Right lung (tissue), 10 donors: ENCODE measurements at places on chromosomes 3 and 15. TPM values are rescaled to one million over a fixed set of nuclear protein-coding genes. Genes with fewer than 3 reads are reported as not detected.

GRCh38 chr15:71581398-71581930 lies 228.9 kb upstream of the NR2E3 start:
- no peak for DNase-seq

DNA sequence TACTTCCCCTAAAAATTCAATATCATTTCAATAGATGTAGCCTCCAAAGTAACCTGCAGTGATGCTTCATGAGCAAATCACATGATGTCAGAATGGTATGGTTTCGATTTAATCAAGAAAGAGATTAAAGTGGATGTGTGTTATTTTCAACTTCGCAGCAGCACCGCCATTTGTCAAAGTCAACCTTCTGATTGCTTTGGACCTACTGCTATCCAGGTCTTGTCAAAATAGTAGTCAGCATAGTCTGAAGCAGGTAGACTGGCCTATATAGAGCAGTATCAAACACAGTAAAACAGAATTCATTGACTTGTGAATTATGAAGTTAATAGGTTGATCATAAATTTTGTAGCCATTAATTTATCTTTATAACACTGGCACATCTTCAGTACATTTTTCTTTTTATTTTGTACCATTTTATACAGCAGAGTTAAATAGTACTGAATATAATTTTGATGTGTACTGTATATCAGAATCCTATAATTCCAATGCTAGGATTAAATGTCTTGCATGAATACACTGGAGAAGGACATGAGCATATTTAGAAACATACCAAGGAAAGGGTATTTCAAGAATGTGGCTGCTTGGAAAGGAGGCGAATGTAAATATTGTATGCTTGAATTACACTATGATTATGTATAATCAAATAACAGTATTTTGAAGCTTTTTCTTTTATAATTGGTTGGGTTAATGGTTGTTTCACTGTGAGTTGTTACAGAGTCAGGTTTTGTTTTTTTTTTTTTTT lies 79.6 kb downstream of the CDIN1 start:
- no peak for DNase-seq

DNA sequence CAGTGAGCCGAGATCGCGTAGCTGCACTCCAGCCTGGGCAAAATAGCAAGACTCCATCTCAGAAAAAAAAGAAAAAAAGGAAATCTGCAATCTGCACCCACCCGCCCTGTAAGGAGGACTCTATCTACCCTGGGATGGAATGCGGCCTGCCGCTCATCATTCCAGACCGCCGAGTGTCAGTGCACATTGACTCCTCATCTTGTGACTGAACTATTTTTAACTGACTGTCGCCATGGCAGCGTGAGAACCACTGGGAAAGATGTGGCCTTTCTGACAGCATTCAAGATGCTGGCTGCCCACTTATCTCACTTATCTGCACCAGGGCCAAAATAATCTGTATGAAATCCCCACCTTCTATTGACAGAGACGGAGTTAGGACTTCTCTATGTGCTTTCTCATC lies 38.8 kb upstream of the ANKRD34C start:
- no peak for DNase-seq

DNA sequence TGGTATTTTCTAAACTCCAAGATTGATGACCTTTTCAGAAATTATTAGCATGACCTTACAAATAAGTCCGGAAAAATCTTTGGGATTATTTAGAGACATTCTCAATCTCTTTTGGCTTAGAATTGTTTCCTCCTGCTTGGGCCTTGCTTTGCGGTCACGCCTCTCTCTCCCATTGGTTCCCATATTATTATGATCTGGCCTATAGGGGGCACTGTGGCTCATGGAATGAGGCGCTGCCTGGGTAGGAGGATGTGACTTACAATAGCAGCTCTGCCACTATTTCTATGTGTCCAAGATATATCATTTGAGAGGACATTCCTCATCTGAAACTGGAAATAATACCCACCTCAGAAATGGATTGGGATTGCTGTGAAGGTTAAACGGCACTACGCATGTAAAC lies 464.9 kb downstream of the MFSD1 start:
- DNase-seq: no peak

- no peak for DNase-seq
Observed at GRCh38 chr3:177410730-177411129, 213.4 kb upstream of the TBL1XR1 start.

GRCh38 chr15:72098040-72098439 lies 19.9 kb downstream of the MYO9A start:
- DNase-seq: no peak

- DNase-seq: no peak
Observed at GRCh38 chr3:56536735-56537134, 20.2 kb upstream of the CCDC66 start.

DNA sequence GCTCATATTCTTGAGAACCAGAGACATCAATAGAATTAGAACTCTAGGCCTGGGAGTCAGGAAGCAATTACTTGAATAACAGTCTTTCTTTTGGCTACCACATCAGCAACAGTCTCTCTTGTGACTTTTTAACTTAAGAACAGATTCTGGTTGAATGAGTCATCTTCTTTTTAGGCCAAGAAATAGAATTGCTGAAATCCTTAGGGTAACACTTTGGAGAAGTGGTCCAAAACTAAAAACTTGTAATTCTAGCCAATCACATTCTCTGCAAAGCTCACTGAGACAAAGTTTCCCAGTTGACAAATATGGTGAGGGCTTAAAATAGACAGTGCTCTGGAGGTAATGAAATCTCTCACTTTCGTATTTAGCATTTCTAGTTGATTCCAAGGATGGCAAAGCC lies 238.0 kb downstream of the SHOX2 start:
- DNase-seq: no peak

DNA sequence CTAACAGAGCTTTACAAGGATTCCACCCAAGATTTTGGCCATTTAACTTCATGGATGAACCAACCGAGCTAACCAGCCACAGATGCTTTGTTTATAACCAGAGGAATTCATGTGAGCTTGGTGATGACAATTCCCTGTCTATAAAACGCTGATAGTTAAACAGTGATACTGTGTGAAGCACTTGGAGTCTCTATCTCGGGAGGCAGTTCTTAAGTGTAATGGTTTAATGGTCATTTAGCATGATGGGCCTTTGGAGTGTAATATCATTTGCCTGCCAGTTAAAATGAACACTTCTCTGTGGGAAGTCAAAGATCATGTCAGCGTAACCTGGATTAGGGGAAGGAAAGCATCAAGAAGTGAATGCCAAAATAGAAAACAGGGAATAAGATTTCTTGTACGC lies 368.6 kb upstream of the THRB start:
- DNase-seq: no peak

DNA sequence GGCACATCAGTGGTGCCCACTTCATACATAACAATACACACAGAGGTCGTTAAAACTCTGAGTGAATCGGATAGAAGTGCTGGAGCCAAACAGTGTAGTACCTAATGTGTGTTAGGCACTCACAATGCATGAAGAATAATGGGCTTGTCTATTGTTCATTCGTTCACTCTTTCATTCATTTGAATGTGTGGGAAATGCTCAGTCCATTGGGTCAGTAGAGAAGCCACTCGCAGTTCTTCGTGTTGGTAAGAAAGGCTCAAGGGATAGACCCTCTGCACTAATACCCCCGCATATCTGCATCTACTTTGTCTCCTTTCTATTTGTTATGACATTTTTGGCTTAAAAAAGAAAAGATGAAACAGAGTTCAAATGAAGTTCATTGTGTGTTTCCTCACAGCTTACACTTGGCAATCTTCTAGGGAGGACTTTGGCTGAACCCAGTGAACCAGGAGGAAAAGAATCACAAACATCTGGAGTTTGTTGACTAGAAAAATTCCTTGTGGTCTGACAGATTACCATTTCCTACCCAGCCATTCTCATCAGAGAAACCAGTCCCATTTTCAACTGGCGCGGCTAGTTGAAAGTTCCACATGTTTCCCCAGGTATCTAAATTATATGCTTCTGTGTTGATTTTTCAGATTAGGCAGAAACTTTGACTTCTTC lies 32.8 kb upstream of the MFSD1 start:
- peak; percentile 90 for DNase-seq

GRCh38 chr3:156617145-156617544 lies 57.2 kb upstream of the TIPARP start:
- DNase-seq: no peak

DNA sequence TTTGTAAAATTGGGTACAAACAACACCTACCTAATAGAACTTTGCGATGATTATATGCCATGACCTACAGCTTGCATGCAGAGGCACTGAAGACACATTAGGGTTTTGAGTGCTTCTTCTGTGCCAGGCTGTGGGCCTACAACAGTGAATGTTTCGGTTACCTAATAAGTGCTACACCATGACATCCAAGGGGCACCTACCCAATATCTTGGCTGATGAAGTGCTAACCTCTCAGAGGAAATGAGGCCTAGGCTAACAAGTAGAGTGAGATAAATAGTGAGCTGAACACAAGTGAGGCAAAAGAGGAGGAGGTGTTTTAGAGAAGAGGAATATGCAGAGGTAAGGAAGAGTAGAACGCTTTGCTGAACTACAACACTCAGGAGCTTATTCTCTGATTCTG lies 12.2 kb upstream of the RASGRP1 start:
- DNase-seq: no peak

DNA sequence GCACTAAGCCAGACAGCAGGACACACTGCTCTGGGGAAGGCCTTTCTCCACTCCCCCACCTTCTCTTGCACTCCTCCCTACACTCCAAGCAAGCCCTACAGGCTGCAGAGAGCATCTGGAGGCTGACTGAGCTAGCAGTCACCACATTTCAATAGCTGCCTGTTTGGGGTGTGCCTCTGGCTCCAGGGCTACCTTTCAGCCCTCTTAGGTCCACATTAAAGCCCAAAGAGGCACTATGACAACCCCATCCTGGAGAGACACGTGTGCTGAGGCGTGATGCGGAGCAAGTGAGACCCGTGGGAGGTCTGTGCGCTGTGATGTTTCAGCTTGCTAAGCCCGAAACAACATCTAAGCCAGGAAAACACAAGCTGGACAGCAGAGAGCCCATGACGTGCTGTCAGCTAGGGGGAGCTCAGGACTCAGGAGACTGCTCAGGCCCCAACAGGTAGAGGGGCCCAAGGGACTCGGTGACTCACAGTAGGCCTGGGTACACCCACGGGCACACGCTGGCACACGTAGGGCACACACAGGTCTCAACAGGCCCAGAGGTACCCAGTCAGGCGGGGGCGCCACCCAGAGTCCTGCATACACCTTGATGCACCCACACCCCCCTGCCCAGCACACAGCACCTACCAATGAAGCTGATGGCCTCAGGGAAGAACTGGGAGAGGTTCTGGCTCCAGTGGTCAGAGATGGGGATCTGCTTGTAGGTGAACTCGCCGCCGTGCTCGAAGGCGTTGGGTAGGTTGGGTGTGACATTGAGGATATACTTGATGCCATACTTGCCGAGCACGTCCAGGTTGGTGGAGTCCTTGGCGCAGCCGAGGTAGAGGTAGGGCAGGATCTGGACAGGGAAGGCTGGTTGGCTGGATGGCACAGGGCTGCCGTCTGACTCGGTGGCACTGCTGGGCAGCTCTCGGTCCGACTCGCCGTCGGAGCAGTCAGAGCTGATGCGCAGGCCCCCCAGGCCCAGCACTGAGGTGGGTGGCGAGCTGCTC lies 2.8 kb downstream of the DUSP7 start:
- DNase-seq: no peak

GRCh38 chr3:128153156-128154041 lies at the start of gene EEFSEC:
Gene EEFSEC, plus strand, starts transcription at chr3:128153481. Its CDS starts 27 bp downstream, at chr3:128153508.
- DNase-seq: peak; percentile 72

- peak; percentile 63 for DNase-seq
Observed at GRCh38 chr15:65377976-65378366, at the start of gene IGDCC3. Gene IGDCC3, minus strand, starts transcription at chr15:65378002. Its CDS starts 214 bp downstream, at chr15:65377788.

DNA sequence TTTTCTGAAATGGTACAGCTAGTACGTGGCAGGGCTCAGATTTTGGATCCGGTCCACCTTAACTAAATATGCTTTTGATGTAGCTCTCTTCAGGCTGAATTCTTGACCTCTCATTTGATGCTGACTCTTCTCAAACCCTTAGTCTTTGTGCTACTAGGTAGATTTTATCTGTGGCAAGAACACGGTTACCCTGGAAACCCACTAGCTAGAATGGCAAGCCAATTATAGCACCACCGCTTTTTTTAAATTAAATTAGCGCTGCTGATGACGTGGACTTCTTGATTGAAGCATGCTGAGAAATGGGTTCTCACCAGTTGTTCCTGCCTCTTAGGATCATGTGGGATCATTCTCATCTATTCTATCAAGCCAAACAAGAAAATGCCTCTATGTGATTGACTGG lies 421.5 kb downstream of the LPP start:
- no peak for DNase-seq

DNA sequence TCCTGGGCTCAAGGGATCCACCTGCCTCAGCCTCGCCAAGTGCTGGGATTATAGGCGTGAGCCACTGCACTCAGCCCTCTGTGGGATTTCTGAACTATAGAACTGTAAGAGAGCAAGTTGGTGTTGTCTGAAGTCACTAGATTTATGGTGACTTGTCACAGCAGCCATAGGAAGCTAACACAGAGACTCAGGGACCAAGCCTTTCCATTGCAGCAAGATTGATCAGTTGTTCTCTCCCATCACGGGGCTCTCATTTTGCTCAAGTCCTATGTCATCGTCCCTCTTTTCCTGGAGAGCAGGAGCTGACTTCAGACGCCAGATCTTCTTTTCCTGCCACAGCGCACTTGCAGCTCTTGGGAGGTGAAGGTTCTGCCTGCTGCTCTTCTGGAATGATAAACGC lies 61.0 kb downstream of the APBA2 start:
- no peak for DNase-seq

- DNase-seq: no peak
Observed at GRCh38 chr3:21795152-21795837, 44.3 kb upstream of the ZNF385D start.

DNA sequence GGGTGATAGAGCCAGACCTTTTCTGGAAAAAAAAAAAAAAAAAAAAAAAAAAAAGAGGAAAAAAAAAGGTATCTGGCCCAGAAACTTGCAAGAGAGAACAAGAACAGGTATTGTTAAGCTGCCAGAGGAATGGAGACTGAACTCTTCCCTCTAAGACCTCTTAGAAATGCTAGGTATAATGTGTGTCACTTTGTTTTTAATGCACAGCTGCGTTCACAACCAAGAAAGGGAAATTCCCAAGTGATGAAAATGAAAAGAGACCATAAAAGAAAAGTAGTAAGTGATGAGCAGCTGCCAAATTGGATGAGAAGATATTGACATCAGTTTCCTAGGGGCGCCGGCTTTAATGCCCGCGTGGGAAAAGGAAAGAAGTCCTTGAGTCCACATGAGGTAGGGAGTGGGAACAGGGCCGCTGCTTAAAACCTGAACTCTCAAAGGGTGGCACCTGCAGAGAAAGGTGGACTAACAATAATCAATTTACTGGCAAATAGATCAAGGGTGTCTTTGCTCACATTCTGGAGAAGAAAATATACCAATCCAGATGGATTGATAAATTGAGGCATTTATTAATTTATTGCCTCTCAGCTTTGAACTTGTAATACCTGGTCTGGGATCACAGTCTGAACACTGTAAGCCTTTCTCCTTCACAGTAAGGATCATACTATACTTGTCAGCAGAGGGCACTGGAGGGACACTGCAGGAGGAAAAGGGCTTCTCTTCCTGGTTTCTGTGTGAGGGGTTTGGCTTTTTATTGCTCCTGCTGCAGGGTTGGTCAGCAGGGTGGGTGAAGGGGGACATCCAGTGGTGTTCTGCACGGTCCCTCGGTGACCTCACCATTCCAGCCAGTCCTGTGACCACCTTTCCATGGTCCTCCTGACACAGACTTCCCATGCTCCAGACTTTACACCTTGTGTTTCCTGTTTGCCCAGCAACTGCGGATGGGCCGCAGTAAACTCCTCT lies 131.6 kb downstream of the AQP9 start:
- peak; percentile 52 for DNase-seq

Gene CTXN2
- polyA plus RNA-seq: not detected

Gene ZNF654
- 25.9 TPM for polyA plus RNA-seq

Gene LSMEM2
- 1.4 TPM for polyA plus RNA-seq

Gene CASR
- polyA plus RNA-seq: not detected

Gene LAMB2
- polyA plus RNA-seq: 424 TPM

Gene RARRES1
- 91.7 TPM for polyA plus RNA-seq

Gene GJD2
- not detected for polyA plus RNA-seq
